ENCODE measurements at places on chromosomes 12 and 14.

DNA sequence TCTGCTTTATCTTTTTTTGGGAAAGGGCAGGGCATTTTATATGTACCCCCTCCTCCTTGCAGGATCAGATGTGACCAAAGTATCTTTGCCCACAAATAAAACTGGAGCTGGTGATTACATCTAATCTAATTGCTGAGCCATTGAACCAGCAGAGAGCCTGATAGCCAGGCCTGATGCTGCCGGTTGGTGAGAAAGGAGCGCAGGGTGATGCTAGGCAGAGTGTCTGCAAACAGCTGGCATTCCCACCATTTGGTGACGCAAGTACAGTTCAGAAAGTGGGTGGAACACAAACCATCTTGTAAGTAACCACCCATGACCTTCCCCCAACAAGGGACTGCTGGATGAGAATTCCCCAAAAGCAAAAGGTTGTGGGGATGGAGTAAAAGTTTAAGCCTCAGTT is 12.7 kb downstream of the DPPA3 start:
- no peak for DNase-seq

GRCh38 chr14:65774041-65774440 is 361.5 kb downstream of the FUT8 start:
- no peak for DNase-seq

DNA sequence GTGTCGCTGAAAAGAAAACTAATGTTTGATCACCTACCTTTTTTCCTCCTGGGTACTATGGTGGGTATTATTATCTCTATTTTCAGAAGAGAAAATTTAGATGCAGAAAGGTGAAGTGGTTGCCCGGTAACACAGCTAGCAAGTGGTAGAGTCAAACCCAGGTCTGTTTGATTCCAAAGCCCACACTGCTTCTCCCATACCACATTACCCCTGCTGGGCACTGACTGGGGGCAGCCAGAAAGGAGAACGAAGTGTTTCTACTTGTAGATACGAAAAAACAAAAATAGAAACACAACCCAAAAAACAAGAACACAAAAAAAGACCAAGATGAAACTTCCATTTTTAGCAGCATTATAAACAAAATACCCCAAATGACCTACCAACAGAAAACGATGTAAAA is 142.2 kb downstream of the SLC41A2 start:
- no peak for DNase-seq

DNA sequence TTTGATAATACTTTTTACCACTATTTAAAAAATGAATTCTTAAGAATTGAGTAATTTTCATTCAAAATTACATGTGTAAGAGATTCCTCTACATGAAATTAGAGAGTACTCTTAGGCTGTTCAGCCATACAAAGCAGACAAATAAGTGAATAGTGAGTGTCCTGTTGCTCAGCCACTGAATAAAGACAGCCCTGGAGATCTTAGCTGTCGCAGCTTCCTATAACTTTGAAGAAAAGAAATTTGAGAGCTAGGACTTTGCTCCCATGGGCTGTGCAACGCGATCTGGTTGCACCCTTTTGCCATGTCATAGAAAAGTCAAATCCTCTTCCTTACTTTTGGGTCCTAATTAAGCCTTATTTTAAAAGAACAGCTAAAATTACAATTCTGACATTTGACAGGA is 40.9 kb upstream of the LRIG3 start:
- no peak for DNase-seq

DNA sequence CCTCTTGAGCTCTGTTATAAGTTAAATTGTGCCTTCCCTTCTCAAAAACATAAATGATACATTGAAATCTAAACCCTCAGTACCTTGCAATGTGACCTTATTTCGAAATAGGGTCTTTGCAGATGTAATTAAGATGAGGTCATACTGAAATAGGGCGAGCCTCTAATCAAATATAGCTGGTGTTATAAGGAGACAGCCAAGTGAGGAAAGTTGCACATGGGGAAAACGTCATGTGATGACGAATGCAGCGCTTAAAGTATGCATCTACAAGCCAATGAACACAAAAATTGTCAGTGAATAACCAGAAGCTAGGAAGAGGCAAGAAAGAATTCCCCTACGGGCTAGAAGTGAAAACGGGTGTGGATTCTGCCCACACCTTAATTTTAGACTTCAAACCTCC is 305.2 kb upstream of the FOXG1 start:
- DNase-seq, result no peak

DNA sequence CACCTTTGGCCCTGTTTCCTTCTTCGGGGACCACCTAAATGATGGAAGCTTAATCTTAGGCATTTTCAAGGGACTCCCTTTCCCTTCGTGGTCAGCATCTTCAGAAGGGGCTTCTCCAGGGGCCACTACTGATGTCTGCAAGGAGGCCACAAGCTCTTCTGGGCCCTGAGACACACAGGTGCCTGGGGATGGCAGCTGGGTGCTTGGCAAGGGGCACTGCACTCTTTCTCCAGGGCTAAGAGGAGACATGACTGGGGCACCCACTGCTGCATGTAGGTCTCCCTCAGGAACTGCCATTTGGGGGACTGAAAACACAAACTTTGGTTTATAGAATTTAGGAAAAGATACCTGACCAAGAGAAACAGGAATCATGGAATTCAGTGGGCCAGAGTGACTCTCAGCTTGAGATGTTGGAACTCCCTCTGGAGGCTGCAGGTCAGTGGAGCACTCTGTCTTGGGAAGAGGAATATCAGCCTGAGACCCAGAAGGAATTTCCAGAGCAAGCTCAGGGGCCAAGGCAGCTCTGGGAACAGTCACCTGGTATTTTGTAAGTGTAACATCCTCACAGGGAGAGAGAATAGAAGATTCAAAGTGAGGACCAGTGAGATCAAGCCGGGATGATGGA is 16.0 kb downstream of the PLD4 start:
- DNase-seq, result no peak

DNA sequence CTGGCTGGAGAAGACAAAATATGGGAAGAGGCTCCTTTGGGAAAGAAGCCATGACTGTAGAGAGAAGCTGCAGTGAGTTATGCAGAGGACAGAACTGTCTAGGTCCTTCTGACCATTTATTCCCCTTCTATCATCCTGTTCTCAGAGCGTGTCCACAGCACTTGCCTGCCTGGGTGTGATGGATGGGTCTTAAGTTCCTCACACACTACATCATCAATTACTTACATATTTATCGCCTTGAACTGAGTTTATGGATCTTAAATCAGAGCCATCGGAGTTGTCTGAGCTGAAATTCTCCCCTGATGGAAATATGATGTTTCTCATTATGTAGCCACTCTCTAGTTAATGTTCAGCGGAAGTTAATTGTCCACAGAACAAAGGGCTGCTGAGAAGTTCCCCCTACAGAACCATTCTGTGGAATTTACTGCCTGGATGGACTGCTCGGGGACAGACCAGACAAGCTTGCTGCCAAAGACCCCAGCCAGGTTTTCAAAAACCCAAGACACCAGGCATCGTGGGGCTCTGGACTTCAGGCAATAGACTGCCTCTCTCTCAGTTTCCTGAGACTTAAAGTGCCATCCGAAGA is 232.5 kb upstream of the NOS1 start:
- DNase-seq, result no peak

DNA sequence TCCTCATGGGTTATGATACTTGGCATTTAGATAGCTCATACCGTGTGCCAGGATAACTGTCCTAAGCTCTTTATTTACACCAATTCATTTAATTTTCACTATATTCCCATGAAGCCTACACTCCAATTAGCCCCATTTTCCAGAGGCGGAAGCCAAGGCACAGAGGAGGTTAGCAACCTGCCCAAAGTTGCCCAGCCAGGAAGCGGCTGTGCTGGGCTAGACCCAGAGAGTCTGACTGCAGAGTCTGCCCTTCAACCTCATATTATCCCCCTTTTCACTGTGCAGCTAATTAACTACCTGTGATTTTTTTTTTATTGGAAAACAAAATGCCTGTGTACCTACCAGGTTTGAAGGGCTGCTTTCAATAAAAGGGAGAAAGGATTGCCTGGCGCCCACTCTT is 2.5 kb downstream of the RFLNA start:
- DNase-seq, result no peak

DNA sequence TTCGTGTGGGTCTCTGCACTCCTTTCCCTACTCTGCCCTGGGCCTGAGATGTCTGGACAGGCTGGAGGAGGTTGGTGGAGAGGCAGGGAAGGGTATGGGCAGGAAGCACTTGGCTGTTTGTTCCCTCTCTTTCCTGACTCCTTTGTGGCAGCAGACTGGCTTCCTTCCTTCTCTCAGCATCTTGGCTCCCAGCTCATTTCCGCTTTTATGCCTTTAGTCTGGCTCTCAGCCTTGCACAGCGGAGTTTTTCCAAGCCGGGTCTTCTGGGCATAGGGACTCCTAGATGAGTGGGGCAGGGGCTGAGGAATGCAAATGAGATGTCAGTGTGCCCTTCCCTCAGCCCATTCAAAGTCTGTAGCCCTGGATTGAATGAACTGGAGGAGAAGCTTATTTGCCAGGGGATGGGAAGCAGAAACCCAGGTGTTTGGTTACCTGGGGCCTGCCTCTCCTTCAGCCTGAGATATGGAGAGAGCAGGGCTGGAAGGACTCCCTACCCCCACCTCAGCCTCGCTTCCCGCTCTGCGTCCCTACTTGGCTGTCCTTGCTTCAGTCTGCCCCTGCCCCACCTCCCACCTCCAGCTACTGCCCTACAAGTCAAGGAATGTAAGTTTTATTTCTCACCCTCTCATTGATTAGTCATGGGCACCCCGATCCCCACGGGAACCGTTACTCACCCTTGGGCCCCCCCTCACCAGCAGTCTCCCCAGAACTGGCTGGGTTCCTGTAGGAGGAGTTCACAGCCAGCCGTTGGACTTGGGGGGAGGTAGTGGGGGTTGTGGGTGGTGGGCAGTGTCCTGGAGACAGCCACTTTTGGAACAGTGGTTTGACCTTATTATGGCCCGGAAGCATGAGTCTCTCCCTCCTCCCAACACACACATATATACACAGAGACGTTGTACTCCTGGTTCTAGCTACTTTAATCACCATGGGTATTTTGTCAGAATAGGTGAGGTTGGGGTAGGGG is 9.3 kb upstream of the ITGA5 start:
- no peak for DNase-seq

GRCh38 chr14:51094282-51094821 is 553 bp downstream of the TRIM9 start:
- no peak for DNase-seq

DNA sequence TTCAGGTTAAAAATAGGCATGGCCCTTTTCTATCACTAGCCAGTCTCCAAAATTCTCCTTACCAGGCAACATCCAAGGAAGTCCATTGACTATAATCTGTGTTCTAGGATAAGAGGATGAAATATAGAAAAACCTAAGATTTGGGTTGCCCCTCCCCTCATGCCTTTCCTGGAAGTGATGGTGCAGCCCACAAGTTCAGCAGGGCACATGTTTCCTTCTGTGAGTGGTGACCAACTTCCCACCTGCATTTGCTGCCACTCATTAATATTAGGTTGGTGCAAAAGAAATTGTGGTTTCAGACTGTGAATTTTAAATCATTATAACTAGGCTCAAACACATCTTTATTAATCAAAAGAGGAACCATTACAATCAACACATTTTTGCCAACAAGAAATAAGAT is 250.5 kb upstream of the FKBP4 start:
- no peak for DNase-seq

DNA sequence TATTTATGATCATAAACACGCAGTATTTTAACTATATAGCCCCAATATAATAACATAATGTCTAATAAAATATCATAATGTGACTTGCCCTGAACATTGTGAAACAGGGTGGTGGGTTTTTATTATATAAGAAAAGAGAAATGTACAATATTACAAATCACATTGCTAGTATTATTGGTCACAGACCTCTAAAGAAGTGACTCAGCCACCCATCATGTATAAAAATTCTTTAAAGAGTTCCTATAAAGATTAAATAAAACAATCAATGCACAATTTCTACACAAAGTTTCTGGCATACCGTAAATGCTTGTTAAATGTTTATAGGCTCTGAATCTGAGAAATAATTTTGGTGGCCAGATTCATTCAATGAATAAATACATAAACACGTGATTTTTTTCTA is 28.9 kb downstream of the ABCC9 start:
- DNase-seq, result no peak

DNA sequence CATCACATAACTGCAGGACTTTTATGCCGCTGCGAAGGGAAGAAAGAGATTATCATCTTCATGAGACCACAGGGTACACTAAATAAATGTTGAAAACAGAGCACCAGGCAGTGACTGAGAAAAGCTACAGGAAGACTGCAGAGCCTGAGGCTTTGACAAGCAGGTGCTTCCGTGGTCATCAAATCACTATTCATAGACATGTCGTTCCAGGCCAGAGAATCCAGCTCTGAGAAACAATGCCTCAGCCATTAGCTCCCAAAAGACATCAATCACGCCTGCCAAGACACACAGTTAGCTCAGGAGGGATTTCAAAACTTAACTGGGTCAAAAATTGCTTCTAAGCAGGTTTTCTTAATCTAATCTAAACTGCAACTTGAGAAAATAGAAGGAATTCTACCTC is 47.2 kb upstream of the GARIN6 start:
- no peak for DNase-seq

GRCh38 chr14:90276646-90277367 is 20.5 kb downstream of the PSMC1 start:
- no peak for DNase-seq
